ENCODE measurements at places on chromosomes 11 and 22. TPM values are rescaled to one million over a fixed set of nuclear protein-coding genes. Genes with fewer than 3 reads are reported as not detected.

The CCDC73 gene
- not detected for total RNA-seq

- DNase-seq, result no peak
Observed at GRCh38 chr22:48941903-48942575, 885.6 kb downstream of the BRD1 start.

GRCh38 chr11:123510579-123510905 is 80.5 kb downstream of the GRAMD1B start:
- DNase-seq, result no peak

DNA sequence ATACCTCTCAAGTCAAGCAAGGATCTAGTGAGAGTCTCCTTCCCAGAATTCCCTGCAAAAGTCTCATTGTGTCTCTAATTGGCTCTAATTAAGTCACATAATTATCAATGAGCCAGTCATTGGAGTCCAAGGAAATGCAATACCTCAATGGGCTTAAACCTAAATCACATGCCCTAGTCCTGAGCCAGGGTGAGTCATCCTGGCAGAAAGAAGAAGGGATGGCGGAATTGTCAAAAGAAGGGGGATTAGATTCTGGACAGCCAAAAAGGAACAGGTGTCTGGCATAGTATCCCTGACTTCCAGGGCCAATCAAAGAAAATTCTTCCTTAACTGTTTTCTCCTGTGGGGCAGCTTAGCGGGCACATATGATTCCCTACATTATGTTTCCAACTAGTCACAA is 25.1 kb upstream of the LDLRAD3 start:
- no peak for DNase-seq

The SLC22A12 gene
- not detected for total RNA-seq

DNA sequence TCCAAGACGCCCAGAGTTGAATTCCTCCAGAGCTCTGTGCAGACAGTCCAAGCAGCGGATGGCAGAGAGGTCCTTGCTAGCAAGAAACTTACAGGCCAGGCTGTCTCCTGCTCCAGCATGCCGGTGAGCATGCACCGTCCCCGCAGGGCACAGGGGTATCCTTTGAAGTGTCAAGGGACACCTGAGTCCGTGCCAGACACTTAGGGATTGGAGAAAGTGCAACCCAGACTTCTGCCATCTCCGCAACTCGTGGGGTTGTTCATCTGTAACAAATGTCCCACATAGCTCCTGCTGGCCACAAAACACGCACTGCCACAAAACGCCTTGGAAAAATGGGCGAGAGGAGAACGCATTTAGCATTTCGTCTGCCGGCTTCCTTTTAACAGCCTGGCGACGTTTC is 13.3 kb downstream of the TSPO start:
- DNase-seq, result no peak

- DNase-seq, result no peak
Observed at GRCh38 chr22:19526702-19527111, 2.5 kb upstream of the CLDN5 start.

GRCh38 chr11:2792381-2793250 is 92.8 kb upstream of the KCNQ1OT1 start:
- peak; percentile 49 for DNase-seq

The LARGE2 gene
- total RNA-seq, result 9.0 TPM

DNA sequence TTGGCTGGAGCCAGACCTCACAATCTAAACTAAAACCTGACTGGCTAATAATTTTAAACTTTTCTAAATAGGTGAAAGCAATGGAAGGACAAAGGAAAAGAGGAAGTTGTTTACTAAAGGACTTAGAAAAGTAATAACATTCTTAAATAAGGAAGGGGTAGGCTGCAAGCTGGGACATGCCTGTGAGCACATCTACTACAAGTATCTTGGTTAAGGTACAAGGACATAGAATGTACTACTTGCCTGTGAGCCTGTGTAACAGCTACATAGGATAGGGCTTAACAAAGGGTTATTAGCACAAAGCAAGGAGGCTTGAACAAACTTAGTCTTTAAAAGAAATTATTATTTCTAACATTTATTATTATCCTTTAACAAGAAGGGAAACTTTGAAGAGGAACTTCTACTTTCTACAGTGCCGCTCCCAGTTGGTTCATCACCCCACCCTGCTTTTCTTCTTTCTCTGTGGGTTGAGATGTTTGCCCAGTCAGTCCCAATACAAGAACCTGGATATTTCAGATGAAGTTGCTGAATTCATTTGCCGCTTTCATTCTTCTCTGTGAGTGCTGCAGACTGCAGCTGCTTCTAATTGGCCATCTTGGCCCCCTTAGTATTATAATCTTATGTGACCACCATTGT is 87.5 kb downstream of the PRMT3 start:
- DNase-seq, result no peak

- no peak for DNase-seq
Observed at GRCh38 chr11:119804698-119805097, 75.7 kb upstream of the NECTIN1 start.

The ABTB2 gene
- 1.6 TPM for total RNA-seq

GRCh38 chr11:76172583-76172982 is 33.7 kb downstream of the WNT11 start:
- DNase-seq, result no peak

The GVQW3 gene
- total RNA-seq, result 5.0 TPM

DNA sequence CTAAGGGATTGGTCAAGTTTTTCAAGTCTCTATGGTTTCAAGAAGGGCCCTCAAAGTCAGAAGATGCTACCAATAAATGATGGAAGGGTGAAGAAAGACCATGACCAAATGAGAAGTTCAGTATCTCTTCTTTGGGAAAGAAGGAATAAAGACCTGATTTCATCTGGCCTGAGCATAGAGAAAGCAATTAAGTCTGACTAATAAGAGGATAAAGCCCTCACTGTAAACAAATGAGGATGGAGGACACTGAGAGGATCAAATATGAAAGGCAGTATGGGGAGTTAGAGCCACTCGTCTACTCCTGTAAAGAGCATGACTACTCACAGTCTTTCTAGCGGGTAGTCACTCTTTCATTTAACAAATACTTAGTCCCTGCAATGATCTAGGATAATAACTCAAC is 44.6 kb downstream of the FAM168A start:
- no peak for DNase-seq

GRCh38 chr11:89516496-89516895 is 25.3 kb upstream of the NOX4 start:
- DNase-seq, result no peak

GRCh38 chr11:127056338-127056971 is 55.9 kb upstream of the KIRREL3 start:
- no peak for DNase-seq

- no peak for DNase-seq
Observed at GRCh38 chr22:46415776-46416519, 80.4 kb downstream of the TRMU start.

- DNase-seq, result no peak
Observed at GRCh38 chr11:119982517-119983239, 155.2 kb downstream of the TRIM29 start.

The PDXP gene
- 6.4 TPM for total RNA-seq

DNA sequence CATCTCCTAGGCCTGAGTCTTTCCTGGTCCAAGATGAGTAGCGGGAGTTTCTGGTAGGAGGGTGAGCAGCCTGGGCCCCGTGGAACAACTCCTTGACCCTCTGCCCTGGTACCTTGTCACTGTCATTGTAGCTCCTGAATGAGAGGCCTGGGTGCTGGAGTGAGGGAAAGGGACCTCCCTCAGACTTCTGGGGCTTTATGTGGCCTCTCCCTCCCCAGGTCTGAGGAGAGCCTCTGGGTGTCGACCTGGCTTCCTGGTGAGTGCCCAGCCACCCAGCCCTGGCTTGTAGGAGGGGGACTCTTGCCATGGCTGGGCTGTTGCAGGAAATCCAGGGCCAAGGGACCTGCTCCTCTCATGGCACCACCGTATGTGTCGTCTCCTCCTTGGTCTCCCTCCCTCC is 3.9 kb downstream of the P2RY2 start:
- DNase-seq, result no peak

DNA sequence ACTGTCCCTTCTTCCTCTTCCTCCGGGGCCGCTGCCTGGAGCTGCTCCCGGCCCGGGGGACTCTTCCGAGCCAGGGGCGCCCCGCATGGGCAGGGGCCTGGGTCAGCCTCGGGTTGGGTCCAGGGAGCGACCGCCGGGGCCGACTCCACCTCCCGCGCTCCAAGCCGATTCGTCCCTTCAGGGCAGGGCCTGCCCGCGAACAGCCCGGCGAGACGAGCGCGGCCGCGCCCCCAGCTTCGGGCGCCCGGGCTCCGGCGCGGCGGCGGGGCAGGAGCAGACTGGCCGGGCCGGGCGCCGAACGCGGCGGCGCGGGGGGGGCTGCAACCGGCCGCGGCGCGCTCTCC is at the start of gene LARGE1:
LARGE1 (minus strand) TSS at position 280 of the 344 bp plus-strand sequence.
- peak; percentile 43 for DNase-seq

- no peak for DNase-seq
Observed at GRCh38 chr22:43109921-43110443, 568 bp upstream of the BIK start.

GRCh38 chr22:31488346-31488883 is 1.2 kb downstream of the EIF4ENIF1 start:
- DNase-seq, result no peak

Measured in pancreas (tissue), 10 donors.